ENCODE measurements at places on chromosomes 6 and 20.

GRCh38 chr20:13878566-13878965, 93.7 kb downstream of the NDUFAF5 start:
- no peak for DNase-seq

- DNase-seq, result no peak
Observed at GRCh38 chr20:53677447-53678314, 84.0 kb upstream of the ZNF217 start.

DNA sequence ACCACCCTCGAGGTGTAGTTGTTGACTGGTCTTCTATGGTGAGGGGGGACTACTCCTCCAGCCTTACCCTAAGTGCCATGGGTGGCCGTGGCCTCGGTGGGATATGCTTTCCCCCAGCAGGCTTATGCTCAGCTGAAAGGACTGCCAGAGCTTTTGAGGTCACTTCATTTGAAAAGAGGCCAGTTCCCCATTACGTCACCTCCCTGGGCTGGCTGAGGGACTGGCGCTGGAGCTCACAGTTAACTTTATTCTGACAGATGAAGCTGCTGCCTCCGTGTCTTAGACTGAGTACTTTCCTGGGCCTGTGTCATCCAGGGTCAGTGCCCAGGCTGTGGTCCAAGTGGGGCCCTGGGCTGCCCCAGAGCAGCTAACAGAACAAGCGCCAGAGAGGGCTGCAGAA, 42.8 kb upstream of the PCMTD2 start:
- no peak for DNase-seq

DNA sequence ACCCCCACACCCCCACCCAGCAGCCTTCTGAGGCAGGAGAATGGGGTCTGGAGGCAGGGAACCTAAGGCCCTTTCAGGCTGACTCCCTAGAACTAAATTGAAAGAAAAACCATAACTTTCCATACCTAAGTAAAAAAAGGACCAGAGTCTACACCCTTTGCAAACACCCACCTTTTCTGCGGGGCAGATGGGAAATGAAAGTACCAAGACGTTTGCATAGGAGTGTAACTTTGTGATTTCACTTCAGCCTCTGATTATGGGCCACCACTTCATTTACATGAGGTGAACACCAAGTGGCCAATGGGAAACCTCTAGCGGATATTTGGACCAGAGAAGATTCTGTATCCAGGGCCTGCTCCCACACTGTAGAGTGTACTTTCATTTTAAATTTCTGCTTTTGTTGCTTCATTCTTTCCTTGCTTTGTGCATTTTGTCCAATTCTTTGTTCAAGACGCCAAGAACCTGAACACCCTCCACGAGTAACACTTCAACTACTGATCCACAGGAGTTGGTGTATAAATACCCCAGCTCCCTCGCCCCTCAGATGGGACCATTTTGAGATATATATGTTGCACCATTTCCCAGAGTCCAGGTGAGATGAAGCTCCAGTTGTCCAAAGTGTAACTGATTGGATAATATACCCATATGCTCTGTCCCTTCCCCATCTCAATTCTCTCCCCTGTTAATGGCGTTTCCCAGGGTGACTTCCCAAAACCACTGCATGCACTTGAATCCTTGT, 18.9 kb upstream of the SRSF6 start:
- DNase-seq, result no peak

- no peak for DNase-seq
Observed at GRCh38 chr6:150207931-150208570, 65.2 kb downstream of the PPP1R14C start.

DNA sequence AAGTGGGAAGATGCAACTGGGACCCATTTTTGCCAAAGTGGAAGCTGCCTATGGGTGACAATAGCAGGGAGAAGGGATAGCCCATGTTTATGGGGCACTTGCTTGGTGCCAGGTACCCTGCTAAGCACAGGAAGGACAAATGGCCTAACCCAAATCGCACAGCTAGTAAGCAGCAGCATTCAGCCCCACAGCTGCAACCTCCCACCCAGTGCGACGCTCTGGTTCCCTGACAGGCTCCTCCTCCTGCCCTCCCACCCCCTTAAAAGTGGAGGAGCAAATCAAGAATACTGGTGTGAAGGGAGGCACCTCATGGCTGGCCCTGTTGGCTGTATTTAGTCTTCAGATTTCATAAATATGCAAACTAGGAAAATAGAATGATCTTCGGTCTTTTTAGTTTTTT, 76.2 kb downstream of the RIN2 start:
- DNase-seq, result no peak

GRCh38 chr6:47512872-47513271, 35.3 kb downstream of the CD2AP start:
- DNase-seq, result no peak

DNA sequence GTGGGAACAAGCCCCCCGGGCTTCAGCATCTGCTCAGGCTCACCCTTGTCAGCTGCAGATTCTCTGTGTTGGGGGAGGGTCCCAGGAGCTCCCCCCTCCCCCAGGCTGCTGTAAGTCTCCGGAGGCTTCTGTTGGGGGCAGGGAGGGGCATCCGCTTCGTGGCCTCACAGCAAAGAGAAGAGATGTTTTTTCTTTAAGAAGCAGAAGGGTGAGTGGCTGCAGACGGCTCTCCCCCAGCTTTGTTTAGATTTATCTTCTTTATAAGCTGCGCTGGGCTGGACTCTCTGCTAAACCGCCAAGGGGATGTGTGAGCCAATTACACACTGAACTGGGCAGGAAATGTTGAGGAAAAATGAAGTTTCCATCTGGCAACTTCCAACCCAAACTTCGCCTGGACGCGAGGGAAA, 48.7 kb upstream of the GATA5 start:
- DNase-seq, result no peak

- no peak for DNase-seq
Observed at GRCh38 chr20:35359335-35359950, 52.3 kb downstream of the UQCC1 start.

DNA sequence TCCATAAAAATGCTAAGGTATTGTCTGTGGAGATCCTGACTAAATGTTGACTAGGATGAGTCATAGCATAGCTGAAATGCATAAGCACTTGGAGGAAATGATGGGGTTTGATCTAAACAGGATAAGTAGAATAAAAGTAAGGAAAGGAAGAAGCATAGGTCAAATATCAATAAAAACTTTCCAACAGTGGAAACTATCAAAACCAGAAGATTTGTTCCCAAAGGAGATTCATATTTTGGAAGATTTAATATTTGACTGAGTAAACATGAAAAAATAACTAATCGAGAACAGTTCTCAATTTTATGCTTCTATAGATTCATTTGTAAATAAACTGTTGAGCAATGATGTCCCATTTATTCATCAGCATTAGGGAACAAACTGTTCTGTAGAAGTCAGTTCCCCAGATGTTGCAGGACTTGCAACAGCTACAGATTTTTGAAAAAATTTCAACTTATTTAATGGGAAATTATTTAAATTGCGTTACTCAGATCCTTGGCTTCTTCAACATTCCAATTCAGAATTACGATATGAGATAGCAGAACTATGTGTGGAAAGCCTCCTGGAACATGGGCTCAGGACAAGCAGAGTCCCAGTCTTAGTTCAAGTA, 133.7 kb upstream of the TBX18 start:
- no peak for DNase-seq

DNA sequence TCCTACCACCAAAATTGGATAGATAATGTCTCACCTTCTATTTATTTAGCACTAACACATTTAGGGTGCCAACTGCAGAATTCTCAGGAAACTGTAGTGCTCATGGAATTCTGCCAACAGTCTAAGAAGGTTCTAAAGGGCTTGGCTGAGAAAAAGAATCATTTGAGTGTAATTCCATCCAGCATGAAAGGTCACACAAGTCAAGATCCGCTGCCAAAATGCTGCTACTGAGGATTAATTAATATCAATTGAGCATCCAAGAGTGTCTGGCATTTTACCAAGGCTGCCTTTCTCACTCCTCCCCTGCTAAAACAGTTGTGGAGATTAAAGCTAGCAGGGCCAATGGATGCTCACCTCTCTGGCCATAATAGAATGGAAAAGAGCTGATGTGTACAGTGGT, 112.7 kb downstream of the FHL5 start:
- DNase-seq, result no peak

DNA sequence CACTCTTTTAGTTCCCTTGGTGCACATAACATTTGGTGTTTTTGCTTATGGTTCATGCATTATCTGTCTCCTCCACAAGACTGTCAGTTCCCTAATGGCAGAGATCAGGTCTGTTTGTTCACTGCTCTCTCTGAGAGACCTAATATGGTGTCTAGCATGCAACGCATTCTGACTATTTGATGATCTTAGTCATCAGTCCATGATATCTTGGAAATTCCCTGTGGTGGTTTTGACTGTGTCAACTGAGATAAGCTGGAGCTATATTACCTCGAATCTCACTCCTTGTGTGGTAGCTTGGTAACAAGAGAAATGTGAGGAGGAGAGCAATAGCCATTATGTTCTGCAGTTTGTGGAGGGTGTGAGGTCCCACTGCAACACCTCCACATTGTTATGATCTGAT, 229.8 kb downstream of the FRK start:
- DNase-seq, result no peak

DNA sequence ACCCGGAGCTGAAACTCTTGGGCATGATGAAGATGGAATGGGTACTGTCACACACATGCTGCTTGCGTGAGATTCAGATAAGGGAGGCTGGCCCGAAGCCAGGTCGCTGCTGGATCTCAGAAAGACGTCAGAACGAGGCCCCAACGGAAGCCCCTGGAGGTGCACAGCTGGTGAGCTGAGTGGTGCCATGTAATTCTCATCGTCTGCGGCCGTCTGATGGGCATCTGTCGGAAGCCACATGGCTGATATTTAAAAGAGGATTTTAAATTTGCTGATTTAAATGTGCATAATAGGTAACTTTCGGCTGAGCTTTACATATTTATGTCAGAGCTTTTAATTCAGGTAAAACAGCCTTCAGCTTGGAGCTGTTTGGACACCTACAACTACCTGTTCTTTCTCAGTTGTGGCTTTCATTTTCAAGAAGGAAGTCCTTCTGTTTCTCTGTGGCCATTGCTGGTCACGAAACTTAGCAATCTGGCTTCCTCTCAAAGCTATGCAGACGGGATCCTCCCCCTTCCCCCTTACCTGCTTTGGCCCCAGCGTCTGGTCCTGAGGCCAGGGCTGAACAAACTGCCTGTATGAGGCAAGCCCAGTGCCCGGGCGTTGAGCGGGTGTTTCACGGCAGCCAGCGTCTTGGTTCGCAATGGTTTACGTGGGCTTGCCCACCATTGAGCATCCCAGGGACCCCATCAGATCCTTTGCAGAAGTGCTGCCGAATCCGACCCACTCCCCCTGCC, 9.2 kb downstream of the SLCO4A1 start:
- no peak for DNase-seq

DNA sequence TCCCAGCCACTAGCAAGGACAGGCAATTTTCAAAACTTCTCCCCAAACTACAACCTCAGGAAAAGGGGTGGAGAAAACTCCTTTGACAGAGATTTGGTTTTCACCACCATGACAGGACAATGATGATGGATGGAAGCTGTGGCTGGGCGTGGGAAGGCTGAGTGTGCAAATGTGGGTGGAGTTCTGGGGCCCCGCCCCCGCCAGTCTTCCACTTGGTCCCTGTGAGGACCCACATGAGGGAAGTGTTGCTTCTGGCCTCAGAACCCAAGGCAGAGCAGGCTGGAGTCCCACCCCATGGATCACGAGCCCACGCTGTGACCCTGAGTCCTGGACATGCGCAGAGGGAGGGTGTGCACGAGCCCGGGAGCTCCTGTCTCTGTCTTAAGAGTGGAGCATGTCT, 21.5 kb upstream of the MRGBP start:
- no peak for DNase-seq

DNA sequence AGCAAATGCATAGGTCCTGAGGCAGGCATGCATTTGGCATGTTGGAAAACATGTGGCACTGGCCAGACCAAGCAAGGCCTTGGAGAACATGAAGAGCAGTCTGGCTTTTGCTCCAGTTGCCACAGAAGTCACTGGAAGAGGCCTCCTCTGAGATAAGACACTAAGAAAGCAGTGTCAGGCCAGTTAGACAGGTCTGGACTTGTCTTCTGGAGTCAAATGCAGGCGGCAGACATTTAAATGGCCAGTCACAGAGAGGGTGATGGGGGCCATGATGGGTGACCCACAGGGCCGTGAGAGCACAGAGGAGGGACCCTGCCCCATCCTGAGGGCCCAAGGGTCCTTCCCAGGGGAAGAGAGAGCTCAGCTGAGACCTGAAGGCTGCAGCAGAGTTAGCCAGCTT, 26.7 kb upstream of the ADA start:
- DNase-seq, result no peak

- no peak for DNase-seq
Observed at GRCh38 chr20:57801581-57801980, 91.8 kb upstream of the PMEPA1 start.

- no peak for DNase-seq
Observed at GRCh38 chr6:77450924-77451323, 12.4 kb downstream of the HTR1B start.

DNA sequence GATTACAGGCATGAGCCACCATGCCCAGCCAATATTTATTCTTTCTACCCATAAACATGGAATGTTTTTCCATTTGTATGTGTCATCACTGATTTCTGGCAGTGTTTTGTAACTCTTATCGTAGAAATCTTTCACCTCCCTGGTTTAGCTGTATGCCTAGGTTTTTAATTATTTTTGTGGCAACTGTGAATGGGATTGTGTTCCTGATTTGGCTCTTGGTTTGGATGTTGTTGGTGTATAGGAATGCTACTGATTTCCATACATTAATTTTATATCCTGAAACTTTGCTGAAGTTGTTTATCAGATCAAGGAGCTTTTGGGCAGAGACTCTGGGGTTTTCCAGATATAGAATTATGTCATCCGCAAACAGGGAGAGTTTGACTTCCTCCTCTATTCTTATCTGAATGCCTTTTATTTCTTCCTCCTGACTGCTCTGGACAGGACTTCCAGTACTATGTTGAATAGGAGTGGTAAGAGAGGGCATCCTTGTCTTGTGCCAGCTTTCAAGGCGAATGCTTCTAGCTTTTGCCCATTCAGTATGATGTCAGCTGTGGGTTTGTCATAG, 198.6 kb downstream of the ZDHHC14 start:
- no peak for DNase-seq

- DNase-seq, result no peak
Observed at GRCh38 chr6:128186729-128187128, 285.9 kb upstream of the THEMIS start.

DNA sequence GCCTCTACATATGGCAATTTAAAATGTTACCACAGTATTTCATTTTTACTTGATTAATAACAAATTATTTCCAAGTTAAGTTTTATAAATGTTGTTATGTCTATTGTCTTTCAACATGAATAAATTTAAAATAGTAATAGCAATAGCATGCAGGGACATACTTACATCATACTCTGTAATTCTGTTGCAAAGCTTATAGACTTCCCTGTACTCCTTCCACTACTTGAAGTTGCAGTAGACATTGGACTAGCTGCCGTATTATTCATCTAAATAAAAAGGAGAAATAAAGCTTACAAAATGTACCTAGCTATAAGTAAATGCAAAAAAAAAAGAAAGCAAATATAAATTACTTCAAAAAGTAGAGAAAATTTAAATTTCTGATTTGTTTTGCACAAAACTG, 12.7 kb downstream of the SUPT3H start:
- DNase-seq, result no peak

DNA sequence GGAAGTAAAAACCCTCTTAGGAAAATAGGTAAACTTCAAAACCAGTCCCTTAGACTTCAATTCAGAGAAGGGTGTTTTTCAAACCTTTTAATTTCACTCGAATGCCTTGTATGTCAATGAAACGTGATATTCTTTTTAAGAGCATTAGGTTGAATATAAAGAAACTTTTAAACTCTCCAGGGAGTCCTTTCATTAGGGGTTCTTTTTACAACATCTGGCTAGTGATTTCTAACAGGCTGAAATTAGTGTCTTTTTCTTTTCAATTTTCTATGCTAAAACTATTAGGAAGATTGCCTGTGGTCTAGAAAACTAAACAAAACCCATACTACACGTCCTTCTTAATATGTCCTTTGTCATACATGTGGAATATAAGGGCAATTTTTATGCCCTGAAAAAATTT, 569.7 kb upstream of the CITED2 start:
- DNase-seq, result no peak

Measured in thoracic aorta (tissue), 2 donors.